Karpas-422 (cell line): ENCODE measurements at places on chromosomes 11 and 22. TPM values are rescaled to one million over a fixed set of nuclear protein-coding genes. Genes with fewer than 3 reads are reported as not detected.

DNA sequence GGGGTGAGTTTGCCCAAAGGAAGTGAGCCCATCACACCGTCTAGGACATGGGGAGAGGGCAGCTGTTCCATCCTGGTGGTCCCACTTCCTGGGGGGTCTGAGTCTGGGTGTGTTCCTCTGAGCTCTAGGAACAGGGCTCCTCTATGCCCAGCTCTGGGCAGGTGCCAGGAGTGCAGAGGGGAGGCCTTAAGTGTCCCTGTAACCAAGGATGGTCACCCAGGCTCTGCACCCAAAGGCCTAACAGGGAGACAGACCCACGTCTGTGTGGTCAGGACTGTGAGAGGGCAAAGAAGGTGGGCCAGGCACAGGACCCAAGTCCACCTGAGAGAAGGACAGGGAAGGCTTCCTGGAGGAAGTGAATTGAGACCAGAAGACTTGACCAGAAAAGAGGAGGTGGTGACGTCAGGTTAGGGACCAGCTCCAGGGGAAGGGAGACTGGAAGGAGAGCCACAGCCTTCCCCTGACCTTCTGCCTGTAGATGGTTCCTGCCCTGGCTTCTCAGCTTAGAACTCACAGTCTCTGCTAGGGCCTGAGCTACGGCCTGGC, 11.3 kb upstream of the TCF20 start:
- no peak for DNase-seq

Gene BARX2
- total RNA-seq = not detected in 2 replicates

Gene TEX12
- total RNA-seq = not detected in 2 replicates

DNA sequence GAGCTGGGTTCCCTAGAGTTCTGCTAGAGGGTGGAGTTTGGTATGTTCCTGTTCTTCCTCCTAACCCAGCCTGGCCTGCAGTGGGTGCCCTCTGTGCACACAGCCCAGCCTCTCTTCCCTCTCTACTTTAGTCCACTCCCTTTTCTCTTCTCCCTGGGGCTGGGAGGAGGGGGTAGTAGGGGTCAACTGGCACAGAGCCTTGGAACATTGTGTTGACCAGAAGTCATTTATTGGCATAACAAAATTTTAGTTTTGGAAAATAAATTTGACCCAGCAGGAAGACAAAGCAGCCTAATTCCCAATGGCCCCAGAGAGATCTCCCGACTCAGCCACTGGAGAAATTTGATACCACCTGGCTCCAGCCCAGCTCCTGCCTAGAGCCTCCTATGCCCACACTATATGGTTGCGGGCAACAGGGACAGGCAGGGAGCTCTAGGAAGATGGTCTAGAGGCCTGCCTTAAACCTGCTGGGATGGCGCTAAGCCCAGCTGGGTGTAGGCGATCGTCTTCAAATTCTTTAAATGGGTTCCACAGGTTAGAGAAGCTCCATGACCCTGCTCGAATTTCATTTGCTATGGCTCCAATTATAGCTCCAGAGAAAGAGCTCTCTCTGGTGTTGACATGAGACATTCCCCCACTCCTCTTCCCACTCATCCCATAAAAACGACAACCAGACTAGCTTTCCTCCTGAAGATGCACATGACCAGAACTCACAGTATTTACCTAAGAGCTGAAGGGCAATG, 9.9 kb downstream of the PCSK7 start:
- no peak for DNase-seq

DNA sequence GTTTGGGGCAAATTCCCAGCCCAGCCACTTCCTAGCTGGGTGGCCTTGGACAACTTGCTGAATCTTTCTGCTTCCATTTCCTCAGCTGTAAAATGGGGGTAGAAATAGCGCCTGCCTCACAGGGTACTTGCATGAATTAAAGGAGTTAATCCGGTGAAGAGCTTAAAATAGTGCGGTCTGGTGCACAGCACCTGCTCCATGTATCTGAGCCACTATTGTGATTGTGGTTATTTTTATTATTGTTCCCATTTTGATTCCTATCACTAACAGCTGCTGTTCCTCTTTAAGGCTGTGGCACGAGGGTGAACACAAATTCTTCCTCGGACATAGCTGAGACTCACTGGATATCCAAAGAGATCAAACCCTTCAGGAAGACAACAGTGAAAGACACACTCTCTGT, 46.9 kb upstream of the TP53I11 start:
- DNase-seq = no peak

GRCh38 chr11:13183094-13183825, 94.3 kb upstream of the BMAL1 start:
- peak; percentile 50 for DNase-seq

DNA sequence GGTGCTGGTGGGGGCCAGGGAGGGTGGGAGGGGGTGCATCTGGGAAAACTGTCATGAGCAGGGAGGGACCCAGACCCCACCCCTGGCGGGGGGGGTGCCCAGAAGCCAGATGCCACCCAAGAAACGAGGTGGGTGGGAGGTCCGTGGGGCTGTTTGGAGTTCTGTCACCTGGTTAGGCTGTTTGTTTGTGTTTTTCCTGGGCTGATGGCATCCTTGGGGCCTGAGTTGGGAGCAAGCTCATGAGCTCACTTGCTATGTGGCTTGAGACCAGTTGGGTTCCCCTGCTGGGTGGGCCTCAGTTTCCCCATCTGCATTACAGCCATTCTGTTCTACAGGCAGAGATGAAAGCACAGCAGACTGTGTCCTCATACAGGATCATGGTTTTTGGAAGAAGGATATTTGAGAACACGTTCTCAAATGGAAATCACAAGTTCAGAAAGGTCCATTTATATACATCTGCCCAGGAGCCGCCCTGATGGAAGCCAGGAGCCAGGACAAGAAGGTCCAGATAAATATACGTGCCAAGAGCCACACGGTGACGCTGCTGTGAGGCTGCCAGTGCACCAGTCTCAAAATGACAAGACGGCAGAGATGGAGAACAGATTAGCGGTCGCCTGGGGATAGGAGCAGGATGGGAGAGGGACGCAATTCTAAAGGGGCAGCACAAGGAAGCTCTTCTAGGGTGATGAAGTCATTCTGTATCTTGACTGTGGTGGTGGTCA, 312.9 kb downstream of the MN1 start:
- no peak for DNase-seq

DNA sequence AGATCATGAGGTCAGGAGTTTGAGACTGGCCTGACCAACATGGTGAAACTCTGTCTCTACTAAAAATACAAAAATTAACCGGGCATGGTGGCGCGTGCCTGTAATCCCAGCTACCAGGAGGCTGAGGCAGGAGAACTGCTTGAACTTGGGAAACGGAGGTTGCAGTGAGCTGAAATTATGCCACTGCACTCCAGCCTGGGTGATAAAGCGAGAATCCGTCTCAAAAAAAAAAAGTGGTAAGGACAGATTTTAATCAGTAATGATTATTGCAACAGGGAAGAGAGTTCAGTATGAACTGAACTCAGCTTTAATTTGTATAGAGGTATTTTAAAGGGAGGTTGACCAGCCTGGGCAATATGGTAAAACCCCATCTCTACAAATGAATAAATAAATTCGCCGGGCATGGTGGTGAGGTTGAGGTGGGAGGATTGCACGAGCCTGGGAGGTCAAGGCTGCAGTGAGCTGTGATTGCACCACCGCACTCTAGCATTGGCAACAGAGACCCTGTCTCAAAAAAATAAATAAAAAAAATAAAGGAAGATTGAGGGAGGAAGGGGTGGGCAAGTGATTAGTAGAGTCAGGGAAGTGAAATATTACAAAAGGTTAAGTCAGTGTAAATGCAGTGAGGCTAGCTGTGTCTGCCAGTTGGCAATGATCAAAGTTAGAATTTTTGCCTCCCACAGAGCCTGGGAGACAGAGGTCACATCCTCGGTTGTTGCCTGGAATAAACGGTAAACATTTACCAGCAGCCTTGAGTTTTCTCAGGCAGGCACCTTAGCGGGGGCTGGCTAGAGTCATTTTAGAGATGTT, 2.6 kb upstream of the MCM5 start:
- no peak for DNase-seq

DNA sequence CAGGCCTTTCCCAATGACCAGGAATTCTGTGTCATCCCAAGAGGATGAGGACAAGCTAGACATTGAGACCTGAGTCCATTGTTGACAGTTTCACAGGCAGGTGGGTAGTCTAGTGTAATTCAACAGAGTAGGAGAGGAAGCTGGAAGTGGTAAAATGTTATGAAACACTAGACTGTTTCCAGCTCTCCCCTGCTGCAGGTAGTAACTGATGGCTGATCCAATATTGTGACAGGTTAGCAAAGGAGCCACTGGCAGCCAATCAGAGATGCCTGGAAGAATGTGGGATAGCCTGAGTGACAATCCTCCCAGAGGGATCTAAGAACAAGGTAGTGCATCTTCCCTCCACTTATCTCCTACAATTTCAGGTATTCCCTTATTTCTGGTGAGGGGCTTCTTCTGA, 10.6 kb upstream of the GDPD4 start:
- no peak for DNase-seq

GRCh38 chr11:92125321-92125720, 99.3 kb upstream of the FAT3 start:
- no peak for DNase-seq

Gene MIAT
- 1.5 and 2.6 TPM in 2 replicates for total RNA-seq

DNA sequence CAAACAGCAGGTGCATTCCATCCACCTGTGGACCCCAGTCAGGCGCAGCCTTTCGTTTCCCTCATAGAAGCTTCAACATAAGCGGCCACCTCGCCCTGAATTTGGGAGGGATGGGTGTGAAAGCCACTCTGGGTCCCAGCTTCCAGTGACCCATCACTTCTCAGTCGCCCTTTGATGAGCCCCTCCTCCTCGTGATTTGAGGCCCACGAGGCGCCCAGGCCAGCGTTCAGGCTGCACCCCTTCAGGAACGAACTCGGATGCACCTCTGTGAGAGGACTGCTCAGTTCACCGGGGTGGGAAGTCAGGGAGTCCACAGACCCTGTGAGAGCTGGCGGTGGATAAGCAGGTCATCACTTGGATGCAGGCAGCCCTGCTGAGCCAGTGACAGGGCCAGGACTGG, 1118.2 kb downstream of the BRD1 start:
- DNase-seq = no peak

DNA sequence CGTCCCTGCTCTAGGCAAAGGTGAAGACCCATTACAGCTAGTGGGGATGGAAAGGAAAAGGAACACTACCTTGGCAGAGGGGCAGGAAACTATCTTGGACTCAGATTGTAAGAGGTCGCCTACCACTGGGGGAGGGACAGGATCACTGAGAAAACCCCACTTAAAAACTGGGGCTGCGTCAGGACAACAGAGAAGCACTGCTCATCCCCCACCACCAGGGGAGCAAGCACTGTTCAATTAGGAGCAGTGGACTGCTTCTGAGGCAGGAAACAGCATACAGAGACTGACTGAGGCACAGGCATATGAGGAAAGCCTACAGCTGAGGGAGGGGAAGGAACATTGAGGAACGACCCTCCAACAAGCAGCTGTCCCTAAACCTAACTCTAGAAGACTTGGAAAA, 20.8 kb upstream of the DLAT start:
- DNase-seq = peak; percentile 64

DNA sequence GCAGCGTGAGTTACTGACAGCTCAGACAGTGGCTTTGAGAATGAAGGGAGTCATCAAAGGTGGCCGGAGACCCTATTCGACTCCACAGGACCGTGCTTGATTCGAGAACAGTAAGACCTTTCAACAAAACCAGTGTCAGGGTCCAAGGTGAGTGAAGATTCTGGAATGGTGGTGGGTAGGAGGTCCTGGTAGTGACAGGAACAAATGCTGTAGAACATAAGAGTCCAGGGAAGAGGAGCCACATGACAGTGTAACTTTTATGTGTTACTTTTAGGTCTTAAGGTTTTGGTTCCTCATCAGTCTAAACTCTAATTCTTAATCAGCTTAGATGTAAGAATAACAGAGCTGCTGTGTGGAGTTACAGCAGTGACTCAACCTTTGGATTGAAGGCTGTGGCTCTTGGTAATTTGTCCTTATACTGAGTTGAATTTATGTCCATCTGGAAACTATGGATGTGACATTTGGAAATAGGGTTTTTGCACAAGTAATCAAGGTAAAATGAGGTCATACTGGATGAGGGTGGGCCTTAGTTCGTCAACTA, 1.8 kb downstream of the TBC1D22A start:
- DNase-seq = no peak

DNA sequence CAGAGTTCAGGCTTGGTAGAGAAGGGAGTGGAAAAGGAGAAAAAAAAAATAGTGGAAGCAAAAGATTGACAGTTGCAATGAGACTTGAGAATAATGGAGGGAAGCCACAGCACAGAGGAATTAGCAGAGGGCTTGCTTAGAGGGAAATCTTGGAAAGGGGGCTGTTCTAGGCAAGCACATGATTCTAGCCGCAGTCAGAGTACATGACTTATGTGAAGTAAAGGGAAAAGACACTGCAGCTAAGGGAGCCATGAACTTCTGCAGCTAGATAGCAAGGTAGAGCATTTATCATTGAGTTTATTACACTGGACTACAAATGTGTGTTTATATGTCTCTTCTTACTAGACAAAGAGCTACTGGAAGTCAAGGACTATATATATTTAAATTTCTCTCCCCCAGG, 144.0 kb upstream of the OPCML start:
- no peak for DNase-seq

DNA sequence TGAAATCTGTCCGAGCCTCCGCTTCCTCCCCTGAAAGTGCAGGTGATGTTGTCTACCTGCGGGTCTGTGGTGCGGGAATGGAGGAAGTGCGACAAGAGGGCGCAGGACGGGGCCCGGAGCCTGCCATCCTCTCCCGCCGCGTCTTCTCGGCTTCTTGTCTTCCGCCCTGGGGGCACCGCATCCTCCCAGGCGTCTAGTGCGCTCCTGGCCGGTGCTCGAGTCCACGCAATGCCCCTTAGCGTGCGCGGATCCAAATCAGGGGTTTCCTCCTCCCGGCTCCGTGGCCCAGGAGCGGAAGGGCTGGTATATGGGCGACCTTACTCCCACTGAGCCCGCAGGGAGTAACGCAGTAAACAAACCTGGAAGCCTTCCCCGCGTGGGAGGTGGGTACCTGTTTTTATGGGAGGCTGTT, 405 bp downstream of the SFI1 start:
- peak; percentile 72 for DNase-seq

Gene CDON
- total RNA-seq = 0.36 and 2.1 TPM in 2 replicates

GRCh38 chr11:11931461-11932055, 76.9 kb downstream of the DKK3 start:
- peak; percentile 76 for DNase-seq

Gene VWCE
- total RNA-seq = 0.07 and 0.32 TPM in 2 replicates

GRCh38 chr11:65096926-65097325, 912 bp downstream of the VPS51 start:
- no peak for DNase-seq

- no peak for DNase-seq
Observed at GRCh38 chr22:23684561-23685031, 6.2 kb upstream of the RGL4 start.
